ENCODE measurements at places on chromosomes 7 and 10. TPM values are rescaled to one million over a fixed set of nuclear protein-coding genes. Genes with fewer than 3 reads are reported as not detected.
A peak's percentile ranks its signal among the peaks of the same experiment; 100 is the strongest.

Gene MYOZ1
- 1,711 TPM for total RNA-seq

Gene ITPRID1
- total RNA-seq, result not detected

GRCh38 chr10:100182281-100182680 is 3.5 kb downstream of the ERLIN1 start:
- H3K27me3 ChIP-seq, result no peaks in the 10 kb centered on the region
- no peaks in the 10 kb centered on the region for H3K36me3 ChIP-seq
- H3K4me3 ChIP-seq, result no peak overlapping the region
- no peak overlapping the region for H3K27ac ChIP-seq

DNA sequence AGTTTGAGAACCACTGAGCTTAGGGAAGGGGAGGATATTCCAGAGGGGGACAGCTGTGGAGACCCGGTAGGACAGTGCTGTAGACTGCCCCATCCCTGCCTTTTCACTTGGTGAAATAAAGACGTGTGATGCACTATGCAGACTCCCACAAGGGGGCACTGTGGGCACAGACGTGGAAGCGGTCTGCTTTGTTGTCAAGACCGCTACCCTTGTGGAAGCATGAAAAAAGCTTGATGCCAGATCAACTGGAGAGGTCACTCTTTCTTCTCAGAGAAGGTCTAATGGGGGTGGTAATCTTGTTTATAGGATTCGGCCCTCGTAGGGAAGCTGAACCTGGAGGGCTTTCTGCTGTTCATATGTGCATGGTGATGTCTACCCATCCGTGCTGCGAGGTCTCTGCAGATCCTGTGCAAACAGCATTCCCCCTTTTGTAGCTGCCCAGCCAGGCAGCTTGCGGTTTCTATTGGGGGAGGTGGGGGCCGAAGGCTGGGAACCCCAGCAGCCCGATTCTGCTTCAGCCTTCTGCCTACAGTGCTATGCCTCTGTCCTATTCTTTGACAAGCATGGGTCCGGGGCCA is 13.7 kb downstream of the RPS24 start:
- H3K4me1 ChIP-seq, result peaks cover 11% of the 10 kb centered on the region
- H3K27me3 ChIP-seq, result no peaks in the 10 kb centered on the region
- H3K4me3 ChIP-seq, result no peak overlapping the region
- DNase-seq, result peak; percentile 87
- peaks cover 2% of the 10 kb centered on the region for H3K36me3 ChIP-seq

DNA sequence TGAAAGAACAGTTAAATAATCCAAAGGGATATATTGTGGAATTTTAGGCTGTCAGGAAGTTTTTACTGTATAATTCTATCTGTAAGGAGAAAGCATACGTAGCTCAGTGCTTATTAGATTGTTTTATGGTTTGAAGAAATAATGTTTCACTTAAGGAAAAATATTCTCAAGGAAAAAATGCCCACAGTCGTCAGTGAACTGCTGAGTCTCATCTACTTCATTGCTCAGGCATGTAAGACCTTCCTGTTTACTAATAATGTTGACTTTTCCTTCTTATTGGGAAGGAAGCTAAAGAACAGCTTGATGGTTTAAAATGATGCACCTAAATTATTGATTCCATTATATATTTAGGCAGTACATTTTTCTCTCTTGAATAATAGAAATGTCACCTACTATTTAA is 304.2 kb downstream of the SDK1 start:
- no peak overlapping the region for H3K27ac ChIP-seq
- H3K36me3 ChIP-seq, result no peaks in the 10 kb centered on the region
- no peak for DNase-seq
- H3K4me1 ChIP-seq, result no peaks in the 10 kb centered on the region
- no peak overlapping the region for H3K4me3 ChIP-seq

- H3K4me1 ChIP-seq, result no peaks in the 10 kb centered on the region
- no peak overlapping the region for H3K27ac ChIP-seq
- no peaks in the 10 kb centered on the region for H3K27me3 ChIP-seq
- no peaks in the 10 kb centered on the region for H3K36me3 ChIP-seq
Observed at GRCh38 chr7:50227726-50228125, 76.8 kb upstream of the IKZF1 start.

- no peaks in the 10 kb centered on the region for H3K27me3 ChIP-seq
- H3K36me3 ChIP-seq, result no peaks in the 10 kb centered on the region
- H3K4me3 ChIP-seq, result no peak overlapping the region
- H3K4me1 ChIP-seq, result no peaks in the 10 kb centered on the region
- DNase-seq, result no peak
- H3K27ac ChIP-seq, result no peak overlapping the region
Observed at GRCh38 chr7:93955304-93955703, 33.8 kb downstream of the GNG11 start.

DNA sequence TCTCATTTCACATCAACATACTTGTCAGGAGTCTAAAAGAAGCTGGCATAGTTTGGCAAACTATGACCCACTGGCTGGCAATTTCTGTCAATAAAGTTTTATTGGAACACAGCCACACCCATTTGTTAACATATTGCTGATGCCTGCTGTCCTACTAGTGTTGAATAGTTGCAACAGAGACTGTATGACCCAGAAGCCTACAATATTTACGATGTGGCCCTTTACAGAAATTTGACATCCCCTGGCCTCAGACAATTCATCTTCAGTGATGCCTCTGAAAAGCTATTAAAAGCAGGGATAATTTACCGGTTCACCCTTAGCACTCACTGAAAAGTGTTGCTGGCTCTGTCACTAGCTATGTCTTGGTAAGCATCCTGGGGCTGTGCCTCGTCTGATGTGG is 155.2 kb downstream of the ARID5B start:
- H3K4me1 ChIP-seq, result peaks cover 72% of the 10 kb centered on the region
- peak overlapping the region; percentile 98 for H3K27ac ChIP-seq
- H3K36me3 ChIP-seq, result peaks cover 100% of the 10 kb centered on the region
- H3K4me3 ChIP-seq, result peak overlapping the region; percentile 83

GRCh38 chr10:62019013-62019684 is 117.7 kb downstream of the ARID5B start:
- no peak for DNase-seq
- no peak overlapping the region for H3K4me3 ChIP-seq
- no peaks in the 10 kb centered on the region for H3K36me3 ChIP-seq
- peaks cover 46% of the 10 kb centered on the region for H3K4me1 ChIP-seq
- no peaks in the 10 kb centered on the region for H3K27me3 ChIP-seq
- peak overlapping the region; percentile 28 for H3K27ac ChIP-seq

- no peaks in the 10 kb centered on the region for H3K36me3 ChIP-seq
- no peak for DNase-seq
- H3K4me3 ChIP-seq, result no peak overlapping the region
- H3K4me1 ChIP-seq, result peaks cover 6% of the 10 kb centered on the region
- no peaks in the 10 kb centered on the region for H3K27me3 ChIP-seq
Observed at GRCh38 chr10:73968098-73968521, 29.8 kb upstream of the VCL start.
